ENCODE measurements at places on chromosomes 16 and 17. TPM values are rescaled to one million over a fixed set of nuclear protein-coding genes. Genes with fewer than 3 reads are reported as not detected.
A peak's percentile ranks its signal among the peaks of the same experiment; 100 is the strongest.

- no peaks in the 10 kb centered on the region for H3K27me3 ChIP-seq
- no peaks in the 10 kb centered on the region for H3K36me3 ChIP-seq
- H3K4me1 ChIP-seq = no peaks in the 10 kb centered on the region
- H3K27ac ChIP-seq = no peak overlapping the region
Measured at GRCh38 chr17:45949755-45950320, 49.2 kb upstream of the STH start.

DNA sequence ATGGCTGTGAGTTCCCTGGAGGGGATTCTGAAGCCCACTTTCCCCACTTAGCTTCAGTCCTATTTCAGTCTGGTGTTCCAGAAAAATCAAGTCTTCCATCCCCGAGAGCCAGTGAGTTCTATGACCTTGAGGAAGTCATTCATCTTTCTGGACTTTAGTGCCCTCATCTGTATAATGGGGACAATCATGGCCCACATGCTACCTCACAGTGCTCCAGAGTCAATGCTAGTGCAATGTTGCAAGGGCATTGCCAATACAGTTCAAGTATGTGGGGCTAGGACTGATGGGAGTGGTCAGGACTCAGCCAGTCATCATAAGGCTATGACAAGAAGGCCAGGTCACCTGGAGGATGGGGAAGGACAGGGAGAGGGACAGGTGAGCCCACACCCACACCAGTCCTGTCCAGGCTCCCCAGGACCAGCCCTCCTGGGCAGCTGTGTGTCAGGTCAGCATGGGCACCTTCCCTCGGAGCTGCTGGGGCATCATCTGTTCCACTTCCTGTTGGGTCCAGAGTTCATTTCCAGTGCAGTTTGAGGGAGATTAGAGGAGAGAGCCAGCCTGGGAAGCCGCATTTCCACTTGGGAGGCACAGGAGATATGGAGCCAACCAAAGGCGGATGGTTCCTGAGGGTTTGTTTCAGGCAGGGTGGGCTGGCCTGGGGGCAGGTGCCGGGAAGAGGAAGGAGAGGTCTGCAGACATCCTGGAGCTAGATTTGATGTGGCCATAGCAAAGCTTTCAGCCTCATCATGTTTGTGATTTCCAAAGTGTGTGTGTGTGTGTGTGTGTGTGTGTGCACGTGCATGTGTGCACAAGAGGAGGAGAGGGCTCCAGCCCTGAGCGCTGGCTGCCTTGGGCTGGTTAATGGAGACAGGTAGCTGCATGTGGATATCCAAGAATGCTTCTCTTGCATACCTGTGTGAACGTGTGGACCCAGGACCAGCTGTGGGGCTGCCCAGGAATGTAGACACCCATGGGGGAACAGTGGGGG, 3.9 kb upstream of the WNT9B start:
- peaks cover 5% of the 10 kb centered on the region for H3K27me3 ChIP-seq
- H3K4me3 ChIP-seq = no peak overlapping the region
- H3K27ac ChIP-seq = no peak overlapping the region

DNA sequence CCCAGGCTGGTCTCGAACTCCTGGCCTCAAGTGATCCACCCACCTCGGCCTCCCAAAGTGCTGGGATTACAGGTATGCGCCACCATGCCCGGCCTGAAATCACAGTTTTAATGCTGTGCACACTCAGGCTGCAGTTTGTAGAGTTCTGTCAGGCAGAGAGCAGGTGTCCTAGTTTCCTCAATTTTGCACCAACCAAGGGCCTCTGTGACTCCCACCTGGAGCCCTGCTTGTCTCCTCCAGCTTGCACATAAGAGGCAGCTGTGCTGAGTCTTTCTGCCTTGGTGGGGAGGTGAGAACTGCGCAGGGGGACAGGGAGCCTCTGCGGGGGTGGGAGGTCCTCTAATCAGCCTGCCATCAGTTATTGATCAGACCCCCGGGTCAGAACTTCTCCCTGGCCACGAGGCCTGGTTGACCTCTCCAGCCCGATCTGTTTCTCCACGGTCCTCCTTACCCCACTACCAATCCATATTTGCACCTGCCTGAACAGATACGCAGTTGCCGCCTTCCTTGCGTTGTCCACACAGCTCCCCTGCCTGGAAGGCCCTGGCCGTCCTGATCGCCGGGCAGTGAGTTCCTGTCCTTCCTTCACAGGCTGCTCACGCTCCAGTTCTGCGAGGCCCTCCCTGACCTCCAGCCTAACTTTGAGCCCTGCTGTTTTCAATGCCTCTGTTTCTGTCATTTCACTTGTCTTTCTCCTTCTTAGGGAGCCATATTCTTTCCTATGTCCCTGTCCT, 48.1 kb upstream of the SIAH1 start:
- DNase-seq = no peak
- peaks cover 10% of the 10 kb centered on the region for H3K4me1 ChIP-seq
- no peak overlapping the region for H3K27ac ChIP-seq

DNA sequence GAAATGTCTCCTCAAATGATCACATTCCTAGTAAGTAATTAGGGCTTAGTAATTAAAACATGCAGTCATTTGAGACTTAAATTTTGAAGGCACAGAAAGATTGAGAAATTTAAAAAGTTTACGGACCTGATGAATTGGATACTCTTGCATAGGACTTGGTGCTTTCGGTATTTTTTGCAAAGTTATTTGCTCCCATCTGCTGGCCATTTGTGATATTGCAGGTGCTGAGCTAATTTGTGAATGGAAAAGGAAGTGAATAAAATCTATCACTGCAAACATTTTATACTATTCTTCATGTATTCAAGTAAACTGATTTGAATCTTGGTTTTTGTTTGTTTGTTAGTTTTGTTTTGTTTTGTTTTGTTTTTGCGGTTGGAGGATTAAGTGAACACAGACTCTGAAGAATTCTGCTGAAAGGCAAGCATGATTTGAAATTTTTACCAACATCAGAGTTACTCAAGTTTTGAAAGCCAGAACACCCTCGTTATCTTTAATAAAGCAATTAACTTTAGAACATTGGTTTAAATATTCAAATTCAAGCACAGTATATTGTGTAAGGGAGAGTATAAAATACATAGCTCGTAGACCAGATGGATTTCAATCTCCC, 689.5 kb upstream of the RBFOX1 start:
- no peaks in the 10 kb centered on the region for H3K36me3 ChIP-seq
- no peaks in the 10 kb centered on the region for H3K27me3 ChIP-seq
- H3K4me3 ChIP-seq = no peak overlapping the region
- H3K4me1 ChIP-seq = no peaks in the 10 kb centered on the region

- no peak overlapping the region for H3K27ac ChIP-seq
- H3K27me3 ChIP-seq = no peaks in the 10 kb centered on the region
- H3K36me3 ChIP-seq = no peaks in the 10 kb centered on the region
- no peak for DNase-seq
Measured at GRCh38 chr17:50566886-50567285, 6.4 kb downstream of the CACNA1G start.

- H3K27me3 ChIP-seq = no peaks in the 10 kb centered on the region
- H3K4me1 ChIP-seq = peaks cover 4% of the 10 kb centered on the region
- DNase-seq = no peak
- no peak overlapping the region for H3K27ac ChIP-seq
- no peaks in the 10 kb centered on the region for H3K36me3 ChIP-seq
Measured at GRCh38 chr16:59514651-59515050, 780.5 kb upstream of the GOT2 start.

GRCh38 chr17:7687072-7687907, at the start of gene TP53:
Gene TP53 (minus strand): TSS chr17:7687490. CDS start chr17:7676594, 10,896 bp downstream.
- peak within 1 kb of the TSS; percentile 99 for H3K27ac ChIP-seq
- peak; percentile 92 for DNase-seq
- no peaks in the 10 kb centered on the region for H3K36me3 ChIP-seq
- H3K4me1 ChIP-seq = peaks cover 21% of the 10 kb centered on the region
- H3K27me3 ChIP-seq = no peaks in the 10 kb centered on the region

DNA sequence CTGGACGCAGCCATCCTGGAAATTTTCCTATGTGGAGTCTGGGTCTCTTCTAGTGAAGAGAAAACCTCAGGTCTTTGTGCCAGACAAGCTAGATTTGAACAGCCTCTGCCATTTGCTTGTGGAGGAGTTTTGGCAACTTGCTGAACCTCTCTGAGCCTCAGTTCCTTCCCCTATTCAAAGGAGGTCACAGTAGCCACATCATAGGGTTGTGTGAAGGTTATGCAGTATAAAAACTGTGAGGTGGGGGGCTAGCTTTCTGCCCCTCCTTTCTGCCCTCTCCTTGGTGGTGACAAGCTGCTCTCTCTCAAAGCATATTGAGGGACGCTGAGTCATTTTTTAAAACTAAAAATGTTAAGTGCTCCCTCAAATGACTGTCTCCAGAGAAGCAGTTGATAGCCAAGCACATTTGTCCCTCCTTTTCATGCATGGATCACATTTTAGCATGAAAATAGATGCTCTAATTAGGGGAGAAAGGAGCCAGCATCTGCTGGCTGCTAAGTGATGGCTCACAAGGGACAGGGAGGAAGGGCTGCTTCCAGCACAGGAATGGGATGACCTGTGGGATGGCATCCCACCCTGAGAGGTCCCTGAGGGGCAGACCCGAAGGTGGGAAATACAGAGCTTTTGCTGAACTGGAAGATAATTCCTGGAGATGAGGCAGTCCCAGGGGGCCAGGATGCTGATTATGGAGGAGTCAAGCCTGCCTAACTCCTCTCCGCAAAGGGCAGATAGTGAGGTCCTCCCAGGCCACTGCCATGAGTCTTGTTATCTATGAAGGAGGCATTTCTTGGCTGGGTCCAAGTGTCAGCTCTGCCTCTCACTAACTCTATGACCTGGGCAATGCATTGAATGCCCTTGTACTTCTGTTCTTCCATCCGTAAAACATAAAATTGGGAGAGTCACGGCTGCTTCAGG, 218.8 kb downstream of the RAB11FIP4 start:
- no peak overlapping the region for H3K4me3 ChIP-seq
- DNase-seq = no peak
- no peaks in the 10 kb centered on the region for H3K36me3 ChIP-seq
- H3K27me3 ChIP-seq = no peaks in the 10 kb centered on the region
- H3K27ac ChIP-seq = no peak overlapping the region
- H3K4me1 ChIP-seq = no peaks in the 10 kb centered on the region

DNA sequence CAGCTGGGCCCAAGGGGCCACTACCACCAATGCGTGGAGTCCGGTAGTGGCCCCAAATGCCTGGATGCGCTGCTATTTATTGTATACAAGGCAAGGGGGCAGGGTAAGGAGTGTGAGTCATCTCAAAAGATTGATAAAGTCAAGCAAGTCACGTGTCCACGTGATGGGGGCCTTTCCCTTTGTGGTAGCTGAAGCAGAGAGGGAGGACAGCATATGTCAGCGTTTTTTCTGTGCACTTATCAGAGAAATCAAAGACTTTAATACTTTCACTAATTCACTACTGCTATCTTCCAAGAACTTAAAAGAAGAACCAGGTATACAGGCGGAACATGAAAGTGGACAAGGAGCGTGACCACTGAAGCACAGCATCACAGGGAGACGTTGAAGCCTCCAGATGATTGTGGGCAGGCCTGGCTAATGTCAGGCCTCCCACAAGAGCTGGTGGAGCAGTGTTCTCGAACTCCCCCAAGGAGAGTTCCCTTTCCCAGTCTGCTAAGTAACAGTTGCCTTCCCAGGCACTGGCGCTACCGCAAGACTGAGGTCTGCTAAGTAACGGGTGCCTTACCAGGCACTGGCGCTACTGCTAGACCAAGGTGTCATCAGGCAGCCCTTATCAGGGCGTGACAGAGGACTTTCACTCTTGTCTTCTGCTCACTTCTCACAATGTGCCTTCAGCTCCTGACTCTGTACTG, 10.8 kb upstream of the ASB16 start:
- H3K4me1 ChIP-seq = no peaks in the 10 kb centered on the region
- no peaks in the 10 kb centered on the region for H3K36me3 ChIP-seq
- H3K27me3 ChIP-seq = no peaks in the 10 kb centered on the region
- no peak overlapping the region for H3K27ac ChIP-seq

- no peaks in the 10 kb centered on the region for H3K36me3 ChIP-seq
- no peaks in the 10 kb centered on the region for H3K4me1 ChIP-seq
- DNase-seq = peak; percentile 69
- H3K27ac ChIP-seq = no peak overlapping the region
- no peak overlapping the region for H3K4me3 ChIP-seq
- H3K27me3 ChIP-seq = no peaks in the 10 kb centered on the region
Measured at GRCh38 chr17:63406689-63407330, 39.3 kb downstream of the CYB561 start.

DNA sequence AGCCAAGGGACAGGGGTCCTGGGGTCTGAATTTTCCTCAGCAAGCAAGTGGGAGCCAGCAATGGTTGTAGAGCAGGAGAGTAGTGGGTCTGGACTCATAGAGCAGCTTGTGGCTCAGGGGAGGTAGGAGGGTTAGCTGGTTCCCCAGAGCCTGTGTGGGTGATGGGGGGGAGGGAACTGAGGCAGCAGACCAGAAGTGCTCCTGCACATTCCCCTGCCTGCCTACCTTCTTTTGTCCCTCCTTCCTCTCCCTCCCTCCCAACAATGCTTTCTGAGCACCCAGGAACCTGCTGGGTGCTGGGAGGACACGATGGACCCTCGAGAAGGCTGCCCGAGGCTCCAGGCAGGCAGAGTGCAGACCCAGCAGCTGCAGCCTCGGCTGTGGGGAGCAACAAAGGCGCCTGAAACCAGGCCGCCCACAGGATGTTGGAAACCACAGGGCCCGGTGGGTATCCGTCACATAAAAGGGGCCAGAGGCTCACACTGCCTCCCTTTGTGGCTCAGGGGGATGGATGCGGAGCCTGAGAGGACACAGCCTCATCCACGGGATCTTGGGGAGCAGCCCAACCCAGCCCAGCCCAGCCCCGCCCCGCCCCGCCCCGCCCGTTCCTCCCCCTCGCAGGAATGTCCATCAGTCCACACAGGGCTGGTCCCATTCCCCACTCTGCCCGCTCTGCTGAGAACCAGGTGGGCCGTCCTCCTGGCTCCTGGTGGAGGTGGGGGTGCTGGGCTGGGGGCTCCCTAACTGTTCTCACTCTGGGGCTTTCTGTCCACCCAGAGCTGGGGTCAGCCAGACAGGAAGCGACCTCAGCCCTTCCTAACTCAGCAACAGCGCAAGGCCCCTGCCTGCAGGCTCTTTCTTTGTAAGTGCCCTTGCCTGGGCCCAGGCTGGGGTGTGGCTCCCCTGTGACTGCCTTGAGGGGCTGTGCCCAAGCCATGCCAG, 1.7 kb upstream of the NLRC3 start:
- no peak overlapping the region for H3K4me3 ChIP-seq
- H3K27me3 ChIP-seq = no peaks in the 10 kb centered on the region
- H3K36me3 ChIP-seq = no peaks in the 10 kb centered on the region
- no peaks in the 10 kb centered on the region for H3K4me1 ChIP-seq
- no peak overlapping the region for H3K27ac ChIP-seq
- DNase-seq = no peak

The WNT3 gene
- total RNA-seq = 0.68 TPM

The CHST5 gene
- total RNA-seq = not detected

The TBC1D3G gene
- total RNA-seq = not detected

The NPTX1 gene
- not detected for total RNA-seq

The SNAI3 gene
- 1.3 TPM for total RNA-seq

The KCNH4 gene
- not detected for total RNA-seq

Measured in thyroid gland (tissue), 4 donors.